ENCODE measurements at places on chromosomes 1 and 21.

DNA sequence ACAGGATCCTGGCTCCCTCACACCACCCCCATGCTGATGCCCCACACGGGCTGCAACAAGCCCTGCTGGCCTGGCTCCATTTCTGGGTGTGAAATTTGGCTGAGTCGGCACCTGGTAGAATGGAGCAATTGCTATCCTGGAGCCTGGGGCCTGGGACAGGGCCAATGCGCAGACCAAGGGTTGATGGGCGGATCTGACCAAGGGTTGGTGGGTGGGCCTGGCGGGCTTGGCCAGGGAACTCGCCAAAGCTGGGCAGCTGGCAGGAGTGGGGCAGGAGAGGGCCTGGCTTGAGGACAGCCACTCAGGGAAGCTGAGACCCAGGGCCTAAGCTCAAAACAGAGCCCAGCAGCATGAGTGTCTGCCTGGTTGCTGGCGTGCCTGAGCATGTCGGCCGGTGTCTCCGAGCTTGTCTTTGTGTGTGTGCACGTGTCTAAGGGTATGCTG lies 70.9 kb upstream of the POU3F1 start:
- no peak for DNase-seq

DNA sequence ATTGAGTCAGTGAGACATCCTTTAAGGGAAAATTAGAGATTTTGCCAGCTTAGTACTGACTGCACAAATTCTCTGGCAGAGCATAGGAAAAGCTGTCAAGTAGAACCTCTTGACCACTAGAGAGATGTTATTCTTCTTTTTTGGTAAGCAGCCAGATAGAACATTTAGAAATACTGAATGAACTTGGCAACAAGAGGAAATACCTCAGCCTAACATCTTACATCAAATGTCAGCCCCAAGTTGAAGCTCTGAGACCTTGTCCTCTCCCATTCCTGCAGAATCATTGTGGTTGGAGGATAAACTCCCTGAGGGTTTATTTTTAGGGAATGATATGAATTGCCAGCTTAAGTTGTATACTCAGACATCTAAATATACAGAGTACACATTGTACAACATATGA lies 53.5 kb downstream of the MIGA1 start:
- peak; percentile 95 for DNase-seq

DNA sequence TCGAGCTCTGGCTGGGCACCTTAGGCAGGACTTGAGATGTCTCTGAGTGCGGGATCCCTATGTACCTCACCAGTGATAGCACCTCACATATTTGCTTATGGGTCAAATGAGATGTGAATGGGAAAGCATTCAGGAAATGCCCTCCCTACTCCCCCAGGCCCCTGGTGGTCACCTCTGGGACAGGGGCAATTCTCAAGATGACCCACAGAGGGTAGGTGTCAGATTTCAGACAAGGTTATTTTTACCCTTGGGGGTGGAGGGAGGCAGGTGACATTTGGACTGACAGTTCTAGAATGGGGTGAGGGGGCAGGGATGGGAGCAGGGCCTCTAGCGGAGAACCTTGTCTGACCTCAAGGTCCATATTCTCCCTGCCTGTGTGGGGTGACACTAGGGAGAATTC lies 27.1 kb downstream of the ACOT11 start:
- no peak for DNase-seq

DNA sequence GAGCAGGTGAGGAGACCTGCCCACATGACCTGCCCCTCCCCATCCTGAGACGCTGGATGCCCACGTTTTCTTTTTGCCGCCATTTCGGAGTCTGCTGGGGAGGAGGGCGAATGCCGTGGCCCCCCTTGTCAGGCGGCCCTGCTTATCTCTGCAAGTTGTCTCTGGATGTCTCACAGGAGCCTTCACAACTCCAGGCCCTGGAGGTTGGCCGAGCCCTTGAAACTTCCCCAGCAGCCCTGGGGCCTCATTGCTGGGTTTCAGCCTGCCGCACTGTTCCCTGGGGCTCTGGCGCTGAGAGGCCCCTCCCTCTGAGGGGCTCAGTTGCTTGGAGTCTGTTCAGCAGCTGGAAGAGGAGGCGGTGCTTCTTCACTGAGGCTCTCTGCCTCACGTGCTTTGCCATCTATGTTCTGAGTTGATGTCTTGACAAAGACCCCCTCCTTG lies 29.8 kb upstream of the ZBTB21 start:
- DNase-seq, result no peak

GRCh38 chr21:18373606-18374005 lies 30.0 kb downstream of the TMPRSS15 start:
- no peak for DNase-seq

- DNase-seq, result no peak
Measured at GRCh38 chr1:17235135-17235885, 13.6 kb upstream of the PADI3 start.

- peak; percentile 91 for DNase-seq
Measured at GRCh38 chr1:160260406-160261382, 1.7 kb downstream of the DCAF8 start.

DNA sequence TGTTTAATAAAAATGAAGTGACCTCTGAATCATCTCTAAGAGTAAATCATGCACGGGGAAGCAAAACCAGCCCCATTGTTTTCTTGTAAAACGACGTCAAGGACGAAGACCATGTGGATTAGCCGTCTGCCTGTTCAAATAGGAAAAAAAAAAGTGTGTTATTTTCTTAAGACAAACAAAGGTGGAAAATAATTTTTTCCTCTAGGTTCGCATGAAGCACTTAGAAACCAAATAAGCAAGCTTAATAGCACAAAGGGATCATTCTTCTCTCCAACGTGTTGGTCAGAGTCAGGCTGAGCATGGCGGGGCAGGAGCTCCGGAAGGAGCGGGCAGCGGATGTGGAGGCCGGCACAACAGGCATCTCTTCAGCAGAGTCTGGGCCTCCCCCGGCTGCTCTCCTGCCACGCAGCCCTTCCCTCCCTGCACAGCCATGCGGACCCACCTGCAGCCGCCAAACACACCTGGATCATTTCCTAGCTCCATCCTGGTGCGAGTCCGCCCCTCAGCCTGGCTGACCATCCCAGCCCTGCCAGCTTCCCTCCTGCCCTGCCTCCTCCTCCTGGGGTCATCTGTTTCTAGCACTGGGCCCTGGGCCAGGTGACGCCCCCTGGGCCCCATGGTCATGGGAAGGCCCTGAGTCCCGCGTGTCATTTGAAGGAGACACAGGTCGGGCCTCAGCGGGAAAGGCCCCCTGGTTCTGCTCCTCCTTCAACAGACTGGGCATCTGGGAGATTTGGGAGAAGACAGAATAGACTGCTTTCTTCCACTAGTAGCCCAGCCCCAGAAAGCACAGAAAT lies 40.2 kb downstream of the MX1 start:
- no peak for DNase-seq

- DNase-seq, result no peak
Measured at GRCh38 chr1:51203121-51203873, 32.8 kb upstream of the RNF11 start.

DNA sequence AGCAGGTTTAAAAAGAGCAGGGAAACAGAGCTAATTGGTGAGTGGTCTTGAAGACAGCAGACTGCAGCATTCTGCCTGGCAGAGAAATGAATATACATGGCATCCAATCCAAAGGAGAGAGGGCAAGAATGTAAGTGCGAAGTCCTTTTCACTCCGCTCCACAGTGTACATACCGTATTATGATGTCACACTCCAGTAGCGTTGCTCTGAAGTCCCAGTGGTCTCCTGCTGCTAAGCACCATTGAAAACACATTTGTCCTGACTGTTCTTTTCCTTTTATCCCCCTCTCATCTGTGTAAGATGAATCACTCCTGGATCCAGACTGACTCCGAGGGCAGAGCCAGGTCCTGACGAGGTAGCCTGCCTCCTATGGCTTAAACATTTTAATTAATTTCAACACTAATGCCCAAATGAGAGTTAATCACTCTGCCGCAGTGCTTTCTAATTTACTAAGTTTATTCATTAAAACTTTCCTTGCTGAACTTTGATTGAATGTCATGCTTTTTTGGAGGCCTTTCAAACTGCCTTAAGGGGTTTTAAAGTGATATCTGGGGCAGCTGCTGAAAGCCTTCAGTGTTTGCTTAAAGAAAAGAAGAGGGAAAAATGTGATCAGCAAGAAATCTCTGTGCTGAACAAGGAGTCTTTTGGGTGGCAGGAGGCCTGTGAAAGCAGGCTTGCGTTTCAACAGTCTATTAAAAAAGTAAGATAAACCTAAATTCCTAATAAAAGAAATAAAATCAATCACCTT lies 227.2 kb downstream of the ATG4C start:
- peak; percentile 56 for DNase-seq

- no peak for DNase-seq
Measured at GRCh38 chr21:33270986-33271385, 4.8 kb downstream of the IL10RB start.

DNA sequence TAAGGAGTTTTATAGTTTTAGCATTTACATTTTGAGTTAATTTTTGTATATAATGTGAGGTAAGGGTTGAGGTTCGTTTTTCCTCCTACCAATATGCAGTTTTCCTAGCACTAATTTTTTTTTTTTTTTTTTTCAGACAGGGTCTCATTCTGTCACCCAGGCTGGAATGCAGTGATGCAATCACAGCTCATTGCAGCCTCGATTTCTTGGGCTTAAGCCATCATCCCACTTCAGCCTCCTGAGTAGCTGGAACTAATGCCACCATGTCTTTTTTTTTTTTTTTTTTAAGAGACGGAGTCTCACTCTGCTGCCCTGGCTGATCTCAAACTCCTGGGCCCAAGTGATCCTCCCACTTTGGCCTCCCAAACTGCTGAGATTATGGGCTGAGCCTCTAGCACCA lies 2.5 kb upstream of the UBASH3A start:
- DNase-seq, result no peak

DNA sequence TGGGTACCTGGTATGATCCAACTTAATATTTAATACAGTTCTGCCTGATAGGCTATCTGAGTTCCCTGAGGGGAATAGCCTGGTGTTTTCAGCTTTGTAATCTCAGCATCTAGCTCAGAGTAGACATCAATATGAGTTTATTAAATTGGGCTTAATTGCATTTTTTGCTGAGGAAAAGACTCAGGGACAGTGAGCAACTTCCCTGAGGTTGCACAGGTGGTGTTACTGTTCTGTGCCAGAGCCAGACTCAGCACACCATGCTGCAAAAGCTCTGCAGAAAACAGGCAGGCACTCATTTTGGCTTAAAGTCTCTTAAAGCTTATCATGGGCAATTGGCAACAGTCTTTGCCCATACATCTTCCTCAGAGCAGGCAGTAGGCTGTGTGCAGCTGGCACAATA lies 90.5 kb upstream of the JUN start:
- DNase-seq, result no peak

DNA sequence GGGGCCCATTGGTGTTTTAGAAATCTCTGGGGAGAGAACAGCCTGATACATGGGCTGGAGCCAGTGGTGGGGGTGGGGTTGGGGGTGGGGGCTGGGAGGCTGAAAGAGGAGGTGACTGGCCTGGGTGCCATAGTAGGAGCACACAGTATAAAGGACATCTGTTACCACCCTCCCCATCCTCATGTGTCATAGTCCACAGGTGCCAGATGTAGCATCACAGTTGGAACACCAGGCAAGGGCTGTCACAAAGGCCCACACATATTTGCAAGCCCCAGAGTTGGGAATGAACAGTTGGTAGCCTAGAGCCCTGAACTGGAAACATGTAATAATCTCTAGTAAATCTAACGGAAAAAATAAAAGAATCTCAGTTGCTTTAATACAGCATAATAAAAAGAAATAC lies 55.1 kb upstream of the CR2 start:
- DNase-seq, result no peak

- no peak for DNase-seq
Measured at GRCh38 chr1:232980355-232980978, 30.1 kb downstream of the NTPCR start.

DNA sequence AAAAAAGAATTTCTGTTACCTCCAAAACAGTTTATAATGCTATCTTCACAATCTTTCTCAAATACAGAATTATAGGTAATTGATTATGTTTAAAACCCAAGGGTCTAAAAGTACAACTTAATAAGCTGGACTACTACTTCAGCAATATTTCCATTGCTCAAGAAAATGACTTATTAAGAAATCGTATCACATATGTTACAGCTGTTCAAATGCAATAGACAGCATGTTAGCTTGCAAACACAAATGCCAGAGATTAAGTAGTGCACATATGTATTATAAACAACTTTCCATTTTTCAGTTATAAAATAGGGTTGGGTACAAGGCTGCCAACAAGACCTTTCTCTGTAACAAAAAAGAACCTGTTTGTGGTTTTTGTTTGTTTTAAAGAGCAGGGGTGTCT lies 211.0 kb upstream of the DMRTA2 start:
- DNase-seq, result no peak

- DNase-seq, result peak; percentile 41
Measured at GRCh38 chr21:42671778-42672593, 18.6 kb downstream of the PDE9A start.

DNA sequence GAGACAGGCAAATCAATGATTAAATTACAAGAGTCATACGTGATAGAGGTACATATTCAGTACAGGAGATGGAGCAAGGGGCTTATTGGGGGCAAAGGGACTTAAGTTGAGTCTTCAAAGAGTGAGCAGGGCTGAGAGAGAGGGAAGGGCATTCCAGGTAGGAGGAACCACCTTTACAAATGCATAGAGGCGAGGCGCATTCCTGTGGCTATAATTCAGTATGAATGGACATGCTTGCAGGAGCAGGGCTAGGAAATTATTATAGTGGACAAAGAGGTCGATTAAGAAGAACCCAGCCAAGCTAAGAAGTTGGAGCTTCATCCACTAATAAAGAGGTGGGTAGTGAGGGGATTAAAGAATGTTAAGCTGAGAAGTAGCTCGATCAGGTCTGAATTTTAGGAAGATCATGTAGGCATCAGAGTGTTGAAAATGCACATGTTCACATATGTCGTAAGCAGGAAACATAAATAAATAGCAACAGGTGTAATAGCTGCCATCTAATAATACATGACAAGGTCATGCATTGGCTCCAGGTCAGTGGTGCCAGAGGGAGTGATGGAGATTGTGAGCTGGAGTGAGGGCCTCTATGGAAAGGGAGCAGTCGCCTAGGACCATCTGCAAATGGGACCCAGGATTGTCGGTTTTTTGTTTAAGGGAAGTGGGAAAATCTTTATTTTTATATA lies 12.0 kb upstream of the HNRNPU start:
- no peak for DNase-seq

- DNase-seq, result no peak
Measured at GRCh38 chr1:206833801-206834200, 31.6 kb upstream of the IL20 start.

GRCh38 chr1:12387641-12388040 lies 157.8 kb downstream of the VPS13D start:
- DNase-seq, result peak; percentile 39

GRCh38 chr1:46621930-46622329 lies 5.3 kb upstream of the MOB3C start:
- no peak for DNase-seq

DNA sequence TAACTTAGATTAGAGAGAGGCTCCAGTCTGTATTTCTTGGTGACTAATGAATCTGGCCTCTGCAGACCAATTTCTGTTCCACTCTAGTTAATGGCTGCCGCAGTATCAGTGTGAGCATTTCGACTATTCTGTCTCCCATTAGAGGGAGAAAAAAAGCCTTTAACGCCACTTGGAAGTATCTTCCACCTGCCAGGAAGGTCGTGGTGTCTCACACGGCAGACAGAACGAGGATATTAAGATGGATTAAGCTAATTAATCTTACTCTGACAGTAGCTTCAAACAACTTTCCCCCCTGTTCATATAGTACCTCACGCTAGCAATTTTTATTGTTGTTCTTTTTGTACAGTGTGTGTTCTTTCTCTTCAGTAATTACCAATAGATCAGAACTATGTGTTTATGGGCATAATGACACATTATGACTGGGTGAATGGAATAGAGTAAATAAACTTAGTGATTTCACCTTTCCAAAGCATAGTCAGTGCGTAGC lies 153.8 kb downstream of the ADGRL2 start:
- DNase-seq, result no peak

- DNase-seq, result no peak
Measured at GRCh38 chr1:76744989-76745388, 122.3 kb upstream of the ST6GALNAC5 start.

GRCh38 chr1:8174807-8175206 lies 143.1 kb upstream of the SLC45A1 start:
- DNase-seq, result no peak

All from astrocyte of the spinal cord (primary cell).